ENCODE measurements at places on chromosomes 12 and 14.

DNA sequence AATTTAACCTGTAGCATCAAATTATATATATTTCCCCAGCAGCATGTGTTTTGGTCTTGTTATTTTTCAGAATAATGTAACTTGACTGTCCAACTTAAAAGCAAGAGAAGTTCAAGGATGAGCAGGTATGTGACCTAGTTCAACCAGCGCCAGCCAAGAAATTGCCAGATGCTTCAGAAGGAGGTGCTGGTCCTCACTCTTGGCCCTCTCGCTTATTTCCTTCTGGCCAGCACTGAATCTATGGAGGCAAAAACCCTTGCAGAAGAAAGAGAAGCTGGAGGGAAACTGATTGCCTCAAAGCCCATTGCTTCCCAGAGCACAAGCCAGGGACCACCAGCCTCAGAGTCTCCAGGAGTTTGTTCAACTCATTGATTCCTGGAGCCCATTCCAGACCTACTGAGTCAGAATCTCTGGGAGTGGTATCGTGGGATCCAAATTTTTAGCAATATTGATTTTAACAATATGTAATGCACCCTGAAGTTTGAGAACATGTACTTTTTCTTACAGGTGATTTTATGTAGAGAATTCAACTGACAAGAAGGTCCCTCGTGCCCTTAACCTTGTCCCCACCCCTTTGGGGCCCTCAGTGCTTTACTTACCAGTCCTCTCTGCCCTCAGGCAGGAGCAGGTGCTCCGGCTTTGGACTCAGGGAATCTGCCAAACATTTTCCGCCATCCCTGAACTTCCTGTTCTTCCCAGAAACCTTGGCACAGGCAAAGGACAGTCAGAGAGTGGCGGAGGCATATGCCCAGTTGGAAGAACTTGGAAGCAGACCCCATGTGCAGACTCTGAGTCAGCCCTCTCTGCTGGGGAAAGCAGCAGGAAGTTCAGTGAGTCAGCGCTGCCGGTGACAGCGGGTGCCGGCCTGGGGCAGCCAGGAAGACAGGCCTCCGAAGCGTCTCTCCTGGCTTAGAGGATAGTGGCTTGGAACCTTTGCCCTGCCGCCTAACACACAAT, 10.4 kb downstream of the BEST3 start:
- peak; percentile 74 for DNase-seq

DNA sequence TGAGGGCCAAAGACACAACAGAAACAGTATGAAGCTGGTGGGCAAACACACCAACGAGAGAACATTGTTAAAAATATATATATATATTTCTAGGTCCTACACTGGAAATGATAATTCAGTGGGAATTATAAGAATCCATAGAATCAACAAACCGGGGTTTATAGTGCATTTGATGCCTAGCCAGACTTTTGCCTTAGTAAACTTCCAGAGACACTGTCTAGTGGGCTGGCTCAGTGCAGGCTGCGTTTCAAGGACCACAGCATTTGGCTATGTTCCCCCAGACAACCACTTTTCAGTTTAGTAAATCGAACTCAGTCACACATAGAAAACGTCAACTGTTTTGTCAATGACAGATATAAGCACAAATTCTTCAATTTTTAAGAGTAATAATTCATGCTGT, 41.9 kb downstream of the SLC38A4 start:
- no peak for DNase-seq

DNA sequence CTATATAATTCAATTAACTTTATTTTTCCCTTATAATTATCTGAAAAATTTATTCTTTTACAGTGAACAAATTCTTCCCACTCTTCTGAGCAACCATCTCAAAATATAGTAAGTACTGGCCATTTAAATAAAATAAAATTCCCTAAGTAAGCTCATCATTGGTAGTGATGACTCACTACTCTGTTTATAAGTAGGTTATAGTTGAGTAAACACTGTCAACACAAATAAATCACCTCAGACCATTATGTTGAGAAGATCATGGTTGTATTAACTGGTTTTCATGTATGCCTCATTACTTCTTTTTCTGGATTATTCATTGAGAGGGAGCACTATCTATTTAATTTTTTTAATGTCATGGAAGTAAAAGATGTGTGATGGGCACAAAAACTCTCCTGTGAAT, 220.5 kb downstream of the SEC23A start:
- no peak for DNase-seq

DNA sequence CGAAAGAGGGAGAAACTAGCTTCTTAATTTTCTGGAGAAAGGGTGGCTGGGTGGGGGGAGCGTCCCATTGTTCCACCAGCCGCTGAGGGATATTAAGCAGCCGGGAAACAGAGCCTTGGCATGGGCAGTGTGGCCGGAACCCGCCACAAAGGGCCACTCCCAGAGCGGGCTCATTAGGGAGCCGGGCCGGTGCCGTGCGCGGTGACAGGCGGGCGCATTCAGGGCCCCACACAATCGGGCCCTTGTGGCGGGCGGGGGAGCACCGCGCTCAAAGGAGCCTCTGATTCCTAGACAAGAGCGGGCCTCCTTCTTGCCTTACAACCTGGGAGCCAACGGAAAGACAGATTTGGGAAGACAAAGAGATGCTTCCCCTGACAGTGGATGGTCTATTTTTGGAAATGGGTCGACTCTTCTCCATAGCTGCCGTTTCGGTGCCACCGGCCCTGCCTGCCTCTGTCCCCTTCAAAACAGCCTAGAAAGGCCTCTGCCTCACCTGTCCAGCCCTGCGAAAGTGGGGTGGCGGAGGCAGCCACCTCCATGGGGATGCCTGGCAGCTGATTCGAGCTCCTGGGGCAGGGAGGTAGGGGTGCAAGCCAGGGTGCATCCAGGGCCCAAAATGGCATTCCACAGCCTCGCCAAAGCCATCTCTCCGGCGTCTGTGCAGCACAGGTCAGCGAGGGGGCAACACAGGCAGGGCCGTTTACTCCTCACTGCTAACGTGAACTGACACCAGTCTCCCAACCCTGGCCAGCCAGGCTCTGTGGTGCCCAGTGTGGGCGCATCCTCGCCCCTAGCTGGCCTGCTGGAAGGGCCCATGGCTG, 10.9 kb downstream of the CCDC85C start:
- DNase-seq, result no peak

- no peak for DNase-seq
Measured at GRCh38 chr12:96239711-96240635, 45.8 kb downstream of the ELK3 start.

DNA sequence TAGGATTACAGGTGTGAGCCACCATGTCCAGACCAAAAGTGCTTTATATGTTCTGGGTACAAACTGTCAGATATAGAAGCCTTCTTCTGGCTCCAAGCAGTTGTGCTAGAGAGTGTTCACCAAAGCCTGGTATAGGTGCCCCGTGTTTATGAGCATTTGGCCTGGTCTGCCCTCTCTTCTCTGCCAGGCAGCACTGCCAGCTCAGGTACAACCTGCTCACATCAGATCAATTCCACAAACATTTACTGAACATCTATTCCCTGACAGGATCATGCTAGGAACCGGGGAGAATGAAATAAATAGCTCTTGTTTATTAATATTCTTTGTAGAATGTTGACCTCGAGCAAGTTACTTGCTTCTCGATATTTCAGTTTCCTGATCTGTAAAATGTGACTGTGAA, 20.0 kb upstream of the SOCS2 start:
- no peak for DNase-seq

- no peak for DNase-seq
Measured at GRCh38 chr12:77572371-77572770, 258.3 kb upstream of the NAV3 start.

- DNase-seq, result no peak
Measured at GRCh38 chr14:100193417-100194357, 34.2 kb upstream of the DEGS2 start.

GRCh38 chr14:33240466-33240865, 301.8 kb downstream of the NPAS3 start:
- DNase-seq, result no peak

DNA sequence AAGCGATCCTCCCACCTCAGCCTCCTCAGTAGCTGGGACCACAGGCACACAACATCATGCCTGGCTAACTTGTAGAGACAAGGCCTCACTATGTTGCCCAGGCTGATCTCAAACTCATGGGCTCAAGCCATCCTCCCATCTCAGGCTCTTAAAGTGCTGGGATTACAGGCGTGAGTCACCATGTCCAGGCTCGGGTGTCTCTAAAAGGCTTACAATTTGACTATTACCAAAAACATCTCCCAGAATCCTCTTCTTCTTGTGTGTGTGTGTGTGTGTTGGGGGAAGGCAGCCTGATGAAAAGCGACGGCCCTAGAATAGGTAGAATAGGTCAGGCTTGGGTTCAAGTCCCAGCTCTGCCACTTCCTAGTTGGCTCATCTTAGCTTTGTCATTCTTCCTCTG, 16.8 kb downstream of the MSI1 start:
- no peak for DNase-seq

- DNase-seq, result no peak
Measured at GRCh38 chr14:59566725-59567124, 9.9 kb downstream of the CCDC175 start.

DNA sequence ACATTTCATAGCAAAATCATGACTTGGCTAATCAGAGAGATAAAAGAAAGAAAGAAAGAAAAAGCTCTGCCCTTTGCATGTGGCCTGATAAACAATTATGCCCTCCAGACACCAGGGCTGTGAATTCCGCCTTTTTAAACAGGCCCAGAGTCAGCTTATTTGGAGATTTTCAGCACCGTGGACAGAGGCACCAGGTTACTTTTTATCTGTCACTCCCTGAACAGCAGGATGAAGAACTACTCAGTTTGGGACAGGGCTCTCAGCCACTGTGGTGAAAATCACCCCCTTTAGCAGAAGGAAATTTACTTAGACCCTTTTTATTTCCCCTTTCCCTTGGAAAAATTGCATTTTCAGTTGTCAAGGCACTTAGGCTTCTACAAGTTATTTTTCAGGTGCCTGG, 359.9 kb downstream of the NRXN3 start:
- peak; percentile 66 for DNase-seq

DNA sequence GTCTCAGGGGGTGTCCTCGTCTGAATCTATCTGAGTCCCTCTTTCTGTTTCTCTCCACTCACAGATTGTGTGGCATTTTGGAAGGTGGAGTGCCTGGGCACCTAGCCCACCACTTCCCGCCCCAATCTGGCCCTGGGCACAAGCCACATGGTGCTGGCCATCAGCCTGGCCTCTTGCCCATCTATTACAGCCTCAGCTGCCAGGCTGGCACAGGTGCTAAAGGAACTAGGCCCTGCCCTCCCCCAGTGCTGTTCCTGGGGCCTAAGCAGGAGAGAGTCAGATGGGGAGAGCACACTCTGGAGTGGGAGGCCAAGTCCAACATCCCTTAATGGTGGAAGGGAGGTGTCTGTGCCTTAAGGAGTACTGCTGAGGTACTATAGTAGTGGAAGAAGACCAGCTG, 8.3 kb upstream of the CALCOCO1 start:
- no peak for DNase-seq

- no peak for DNase-seq
Measured at GRCh38 chr12:57898308-57898970, 42.9 kb upstream of the ATP23 start.

- no peak for DNase-seq
Measured at GRCh38 chr14:43532825-43533416, 974.2 kb downstream of the FSCB start.

DNA sequence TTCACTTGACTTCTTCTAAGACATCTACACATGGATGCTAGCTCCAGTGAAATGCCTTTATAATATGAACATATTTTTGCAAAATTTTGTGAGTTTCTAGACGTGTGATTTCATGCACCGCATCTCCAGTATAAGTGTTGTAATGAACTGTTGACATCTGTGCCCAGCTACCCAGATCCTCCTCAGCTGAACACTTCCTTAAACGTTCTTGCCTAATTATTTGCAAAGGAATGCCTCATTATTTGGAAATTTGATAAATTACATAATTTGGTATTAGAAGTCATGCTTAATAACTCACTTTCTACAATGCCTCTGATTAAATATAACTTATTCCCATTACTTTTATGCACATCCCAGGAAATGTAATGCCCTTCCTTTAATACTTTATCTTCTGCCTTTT, 14.0 kb downstream of the OR11G2 start:
- no peak for DNase-seq

- no peak for DNase-seq
Measured at GRCh38 chr12:105226219-105226618, 9.8 kb downstream of the APPL2 start.

DNA sequence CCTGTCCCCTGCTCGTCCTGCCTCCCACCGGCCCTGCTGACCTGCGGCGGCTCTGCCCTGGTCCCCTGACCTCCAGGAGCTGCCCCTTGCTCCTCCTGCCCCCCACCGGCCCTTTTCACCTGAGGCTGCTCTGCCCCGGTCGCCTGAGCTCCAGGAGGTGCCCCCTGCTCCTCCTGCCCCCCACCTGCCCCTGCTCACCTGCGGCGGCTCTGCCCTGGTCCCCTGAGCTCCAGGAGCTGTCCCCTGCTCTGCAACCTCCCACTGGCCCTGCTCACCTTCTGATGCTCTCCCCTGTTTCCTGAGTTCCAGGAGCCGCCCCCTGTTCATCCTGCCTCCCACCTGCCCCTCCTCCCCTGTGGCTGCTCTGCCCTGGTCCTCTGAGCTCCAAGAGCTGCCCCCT, 101.3 kb downstream of the TMEM121 start:
- DNase-seq, result no peak

GRCh38 chr14:94163796-94164195, 10.3 kb upstream of the PPP4R4 start:
- no peak for DNase-seq

- no peak for DNase-seq
Measured at GRCh38 chr12:117227000-117227653, 36.9 kb upstream of the FBXO21 start.

DNA sequence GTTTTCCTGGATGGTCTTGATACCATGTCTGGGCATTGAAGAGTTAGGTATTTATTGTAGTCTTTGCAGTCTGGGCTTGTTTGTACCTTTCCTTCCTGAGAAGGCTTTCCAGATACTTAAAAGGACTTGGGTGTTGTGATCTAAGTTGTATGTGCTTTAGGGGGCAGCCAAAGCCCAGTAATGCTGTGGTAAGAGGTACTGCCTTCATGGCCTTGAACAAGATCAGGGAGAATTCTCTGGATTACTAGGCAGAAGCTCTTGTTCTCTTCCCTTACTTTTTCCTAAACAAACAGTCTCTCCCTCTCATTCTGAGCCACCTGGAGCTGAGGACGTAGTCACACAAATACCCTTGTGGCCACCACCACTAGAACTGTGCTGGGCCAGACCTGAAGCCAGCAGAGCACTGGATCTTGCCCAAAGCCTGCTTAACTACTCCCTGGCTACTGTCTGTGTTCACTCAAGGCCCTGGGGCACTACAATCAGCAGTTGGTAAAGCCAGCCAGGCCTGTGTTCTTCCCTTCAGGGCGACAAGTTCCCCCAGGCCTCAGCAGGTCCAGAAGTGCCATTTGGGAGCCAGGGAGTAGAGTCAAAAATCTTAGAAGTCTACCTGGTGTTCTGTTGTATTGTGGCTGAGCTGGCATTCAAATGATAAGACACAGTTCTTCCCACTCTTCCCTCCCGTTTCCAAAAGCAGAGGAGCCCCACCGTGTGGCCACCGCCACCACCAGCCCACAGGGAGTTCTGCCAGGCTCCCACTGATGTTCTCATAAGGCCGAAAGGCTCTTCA, 11.4 kb downstream of the PRORP start:
- DNase-seq, result no peak

GRCh38 chr12:51202718-51203117, 15.1 kb downstream of the POU6F1 start:
- DNase-seq, result no peak

- DNase-seq, result no peak
Measured at GRCh38 chr12:122661938-122662337, 41.2 kb downstream of the HCAR2 start.

- DNase-seq, result no peak
Measured at GRCh38 chr12:92639017-92639416, 63.8 kb upstream of the PLEKHG7 start.

- DNase-seq, result no peak
Measured at GRCh38 chr14:73344319-73344718, 107.0 kb downstream of the PAPLN start.

- DNase-seq, result no peak
Measured at GRCh38 chr14:103296007-103296406, 38.0 kb upstream of the EIF5 start.

Measured in ecto neural progenitor cell (in vitro differentiated cells).